Putamen (tissue), 1 donor: ENCODE measurements at places on chromosomes 4 and X.

DNA sequence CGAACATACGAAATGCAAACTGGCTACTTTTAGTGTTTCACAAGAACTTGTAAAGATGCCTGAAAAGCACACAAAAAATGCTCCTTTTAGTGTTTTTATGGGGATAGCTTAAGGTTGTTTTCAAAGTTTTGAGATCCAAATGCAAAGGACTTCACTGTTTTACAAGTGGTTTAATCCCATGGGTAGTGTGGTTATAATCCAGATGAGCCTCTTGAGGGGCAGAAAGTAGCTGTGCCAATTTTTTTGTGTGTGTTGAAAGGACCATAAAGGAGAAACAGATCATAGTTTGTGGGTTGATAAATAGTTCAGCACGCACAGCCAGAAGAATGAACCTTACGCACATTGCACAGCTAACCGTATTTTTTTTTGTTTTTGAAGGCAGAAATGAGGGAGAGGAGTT, 126.9 kb upstream of the GIMD1 start:
- DNase-seq, result no peak

DNA sequence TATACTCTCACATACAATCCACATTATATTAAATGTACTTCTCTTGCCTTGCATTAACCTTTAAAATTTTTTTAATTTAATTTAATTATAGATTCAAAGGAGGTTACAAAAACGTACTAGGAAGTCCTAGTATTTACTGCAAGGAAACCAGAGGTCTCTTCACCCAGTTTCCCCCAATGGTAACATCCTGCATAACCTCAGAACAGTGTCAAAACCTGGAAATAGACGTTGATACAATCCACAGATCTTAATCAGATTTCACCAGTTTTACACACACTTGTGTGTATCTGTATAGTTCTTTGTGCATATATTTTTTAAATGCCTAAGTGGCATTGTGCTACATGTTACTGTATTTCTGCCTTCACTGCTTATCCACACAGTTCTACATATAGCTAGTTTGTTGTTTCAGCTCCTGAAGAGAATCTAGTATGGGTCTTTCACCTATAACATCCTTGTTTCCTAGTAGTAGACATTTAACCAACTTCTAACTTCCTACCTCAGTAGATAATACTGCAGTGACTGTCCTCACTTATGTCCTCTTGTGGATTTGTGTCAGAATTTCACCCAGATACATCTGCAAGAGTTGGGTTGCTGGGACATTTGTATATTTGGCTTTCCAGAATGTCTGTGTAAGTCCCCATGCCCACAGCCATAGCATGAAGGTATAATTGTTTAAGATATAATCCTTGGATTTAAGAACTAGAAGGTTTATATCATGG, 103.2 kb downstream of the NFKB1 start:
- no peak for DNase-seq

GRCh38 chr4:126182786-126183185, 868.0 kb downstream of the FAT4 start:
- DNase-seq, result no peak

DNA sequence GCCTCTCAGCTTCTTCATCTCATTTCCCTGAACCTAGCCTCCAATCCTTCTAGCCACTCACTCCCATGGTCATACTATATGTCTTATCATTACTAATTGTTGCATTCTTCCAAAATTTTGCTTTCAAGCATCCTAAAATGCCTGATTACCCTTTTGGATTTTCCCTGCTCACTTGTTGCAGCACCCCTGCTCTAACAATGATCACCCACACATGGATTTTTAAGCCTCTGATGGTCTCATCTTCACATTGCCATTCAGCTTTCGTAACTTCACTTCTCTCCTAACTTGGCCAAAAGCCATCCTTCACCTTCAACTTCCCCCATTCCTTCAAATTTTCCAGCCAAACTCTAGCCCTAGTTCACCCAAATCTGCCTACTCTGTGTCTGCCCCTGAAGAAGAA, 33.8 kb upstream of the MGST2 start:
- DNase-seq, result no peak

DNA sequence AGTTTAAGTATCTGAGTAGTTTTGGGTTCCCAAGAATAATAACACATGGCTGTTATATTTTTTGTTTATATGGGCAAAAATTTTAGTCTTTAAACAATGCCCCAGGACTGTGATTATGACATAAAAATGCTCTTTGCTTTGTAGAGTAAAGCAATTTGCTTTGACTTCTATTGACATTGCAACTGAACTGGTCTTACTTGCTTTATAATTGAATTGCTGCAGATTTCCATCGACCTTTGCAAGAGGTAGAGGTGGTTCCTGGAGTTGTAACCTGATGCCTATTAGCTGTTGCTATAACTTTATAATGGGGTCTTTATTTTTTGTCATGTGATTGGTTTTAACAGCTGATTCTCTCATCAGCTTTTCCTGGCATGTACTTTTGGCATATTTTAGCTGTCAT, 302.9 kb downstream of the ARHGAP10 start:
- no peak for DNase-seq

DNA sequence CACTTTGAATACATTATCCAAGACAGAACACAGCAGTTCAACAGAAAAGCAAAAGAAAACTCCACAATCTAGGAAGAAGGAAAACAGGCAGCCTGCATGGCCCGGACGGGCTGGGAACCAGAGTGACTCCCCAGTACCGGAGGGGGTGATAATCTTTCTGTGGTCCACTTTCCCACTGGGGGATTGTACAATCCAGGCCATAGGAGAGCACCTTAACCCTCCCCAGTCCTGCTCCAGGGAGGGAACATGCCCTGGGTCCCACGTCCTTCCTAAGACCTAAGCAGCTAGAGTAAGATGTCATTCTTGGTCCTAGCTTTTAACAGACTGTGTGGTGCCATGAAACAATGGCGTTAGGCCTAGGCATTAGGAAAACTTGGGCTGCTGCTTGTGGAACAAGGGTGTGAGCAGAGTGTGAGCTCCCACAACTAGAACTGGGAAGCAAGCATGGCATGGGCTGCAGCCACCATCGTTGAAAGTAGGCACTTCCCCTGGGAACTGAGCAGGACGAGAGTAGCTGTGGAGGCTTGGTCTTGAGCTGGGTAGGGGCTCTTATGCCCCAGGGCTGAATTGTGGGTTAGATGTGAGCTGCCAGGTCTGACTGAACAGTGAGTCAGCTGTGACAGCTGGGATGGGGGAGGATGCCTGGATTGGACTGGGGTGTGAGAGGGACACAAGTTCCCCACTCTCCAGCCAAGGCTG, 42.4 kb downstream of the NAT8L start:
- no peak for DNase-seq

DNA sequence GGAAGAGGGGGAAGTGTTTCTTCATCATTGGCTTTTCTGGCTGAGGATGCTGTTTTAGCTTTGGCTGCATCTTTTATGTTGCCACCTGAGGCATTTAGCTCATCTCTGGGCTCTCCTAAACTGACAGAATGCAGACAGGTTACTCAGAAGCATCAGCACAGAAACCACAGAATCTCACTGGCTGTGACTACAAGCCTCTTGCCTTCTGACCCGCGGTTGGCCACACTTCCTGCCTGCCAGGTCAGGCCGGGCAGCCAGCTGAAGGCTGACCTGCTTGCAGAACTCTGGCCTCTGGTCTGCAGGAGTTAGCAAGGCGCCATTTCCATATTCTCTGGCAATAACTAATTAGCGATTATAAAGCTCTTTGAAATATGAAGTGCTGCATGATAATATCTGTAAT, 366.5 kb downstream of the MID1IP1 start:
- DNase-seq, result no peak

- no peak for DNase-seq
These were observed 27.8 kb upstream of the OPHN1 start for GRCh38 chrX:68461093-68461492.
